ENCODE measurements at places on chromosomes 2 and 18. TPM values are rescaled to one million over a fixed set of nuclear protein-coding genes. Genes with fewer than 3 reads are reported as not detected.

- no peak for DNase-seq
- peaks cover 42% of the 10 kb centered on the region for H3K4me1 ChIP-seq
- H3K27ac ChIP-seq, result peak overlapping the region; percentile 87
- H3K36me3 ChIP-seq, result peaks cover 25% of the 10 kb centered on the region
- no peaks in the 10 kb centered on the region for H3K27me3 ChIP-seq
Observed at GRCh38 chr2:96258166-96259022, 7.4 kb downstream of the TMEM127 start.

ASPRV1 gene
- total RNA-seq, result 0.15 TPM

DNA sequence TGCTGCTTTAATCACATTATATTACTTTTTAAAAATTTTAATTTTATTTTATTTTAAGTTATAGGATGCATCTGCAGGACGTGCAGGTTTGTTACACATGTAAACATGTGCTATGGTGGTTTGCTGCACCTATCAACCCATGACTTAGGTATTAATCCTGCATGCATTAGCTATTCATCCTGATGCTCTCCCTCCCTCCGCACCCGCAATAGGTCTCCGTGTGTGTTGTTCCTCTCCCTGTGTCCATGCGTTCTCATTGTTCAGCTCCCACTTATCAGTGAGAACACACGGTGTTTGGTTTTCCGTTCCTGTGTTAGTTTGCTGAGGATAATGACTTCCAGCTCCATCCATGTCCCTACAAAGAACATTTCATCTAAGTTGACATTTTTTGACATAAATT lies 283.2 kb downstream of the CYRIA start:
- no peaks in the 10 kb centered on the region for H3K4me1 ChIP-seq
- H3K4me3 ChIP-seq, result no peak overlapping the region
- no peak overlapping the region for H3K27ac ChIP-seq
- no peaks in the 10 kb centered on the region for H3K36me3 ChIP-seq
- DNase-seq, result no peak
- no peaks in the 10 kb centered on the region for H3K27me3 ChIP-seq

GRCh38 chr2:120013597-120014223 lies 833 bp downstream of the EPB41L5 start:
- peak; percentile 68 for DNase-seq
- H3K27me3 ChIP-seq, result no peaks in the 10 kb centered on the region
- no peaks in the 10 kb centered on the region for H3K36me3 ChIP-seq
- H3K4me1 ChIP-seq, result no peaks in the 10 kb centered on the region

- H3K36me3 ChIP-seq, result no peaks in the 10 kb centered on the region
- H3K4me1 ChIP-seq, result peaks cover 29% of the 10 kb centered on the region
- no peak for DNase-seq
- no peaks in the 10 kb centered on the region for H3K27me3 ChIP-seq
- H3K4me3 ChIP-seq, result no peak overlapping the region
Observed at GRCh38 chr18:7735626-7736175, 168.6 kb downstream of the PTPRM start.

DNA sequence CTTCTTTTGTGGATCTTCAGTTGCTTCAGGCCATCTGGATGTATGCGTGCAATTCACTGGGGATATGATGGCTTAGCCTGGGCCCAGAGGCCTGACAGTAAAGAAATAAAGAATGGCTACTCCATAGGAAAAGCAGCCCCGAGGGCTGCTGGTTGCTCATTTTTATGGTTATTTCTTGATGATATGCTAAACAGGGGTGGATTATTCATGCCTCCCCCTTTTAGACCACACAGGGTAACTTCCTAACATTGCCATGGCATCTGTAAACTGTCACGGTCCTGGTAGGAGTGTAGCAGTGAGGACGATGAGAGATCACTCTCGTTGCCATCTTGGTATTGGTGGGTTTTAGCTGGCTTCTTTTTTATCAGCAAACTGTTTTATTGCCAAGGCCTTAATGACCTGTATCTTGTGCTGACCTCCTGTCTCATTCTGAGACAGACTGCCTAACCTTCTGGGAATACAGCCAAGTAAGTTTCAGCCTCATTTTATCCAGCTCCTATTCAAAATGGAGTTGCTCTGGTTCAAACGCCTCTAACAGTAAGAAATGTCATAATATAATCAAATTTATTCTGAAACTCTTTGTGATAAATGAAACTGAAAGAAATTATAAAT lies 60.5 kb downstream of the DSEL start:
- no peaks in the 10 kb centered on the region for H3K27me3 ChIP-seq
- DNase-seq, result no peak
- no peaks in the 10 kb centered on the region for H3K4me1 ChIP-seq
- no peaks in the 10 kb centered on the region for H3K36me3 ChIP-seq
- no peak overlapping the region for H3K27ac ChIP-seq
- H3K4me3 ChIP-seq, result no peak overlapping the region

GRCh38 chr18:8045884-8046281 lies 478.8 kb downstream of the PTPRM start:
- no peak overlapping the region for H3K27ac ChIP-seq
- no peak overlapping the region for H3K4me3 ChIP-seq
- DNase-seq, result no peak

DNA sequence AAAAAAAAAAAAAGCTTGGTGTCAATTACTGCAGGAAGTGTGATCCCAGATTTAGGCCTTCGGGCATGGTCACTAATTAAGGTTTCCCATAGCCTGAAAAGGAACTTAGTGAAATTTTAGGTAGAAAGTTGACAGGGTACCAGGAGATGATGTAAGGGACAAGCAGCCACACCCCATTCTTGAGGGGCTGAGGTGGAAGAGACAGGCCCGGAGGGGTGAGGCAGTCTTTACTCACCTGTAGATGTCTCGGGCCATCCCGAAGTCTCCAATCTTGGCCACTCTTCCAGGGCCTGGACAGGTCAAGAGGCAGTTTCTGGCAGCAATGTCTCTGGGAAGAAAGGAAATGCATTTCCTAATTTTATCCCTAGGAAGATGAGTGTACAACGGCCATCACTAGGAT lies 94.3 kb downstream of the CLIP4 start:
- H3K36me3 ChIP-seq, result no peaks in the 10 kb centered on the region
- DNase-seq, result no peak
- no peaks in the 10 kb centered on the region for H3K27me3 ChIP-seq
- H3K27ac ChIP-seq, result no peak overlapping the region
- H3K4me1 ChIP-seq, result no peaks in the 10 kb centered on the region

GRCh38 chr18:13688191-13689136 lies 37.9 kb downstream of the FAM210A start:
- DNase-seq, result no peak
- no peak overlapping the region for H3K27ac ChIP-seq
- no peaks in the 10 kb centered on the region for H3K36me3 ChIP-seq
- no peaks in the 10 kb centered on the region for H3K27me3 ChIP-seq
- H3K4me1 ChIP-seq, result no peaks in the 10 kb centered on the region
- H3K4me3 ChIP-seq, result no peak overlapping the region
